ENCODE measurements at places on chromosomes 2 and 18.

DNA sequence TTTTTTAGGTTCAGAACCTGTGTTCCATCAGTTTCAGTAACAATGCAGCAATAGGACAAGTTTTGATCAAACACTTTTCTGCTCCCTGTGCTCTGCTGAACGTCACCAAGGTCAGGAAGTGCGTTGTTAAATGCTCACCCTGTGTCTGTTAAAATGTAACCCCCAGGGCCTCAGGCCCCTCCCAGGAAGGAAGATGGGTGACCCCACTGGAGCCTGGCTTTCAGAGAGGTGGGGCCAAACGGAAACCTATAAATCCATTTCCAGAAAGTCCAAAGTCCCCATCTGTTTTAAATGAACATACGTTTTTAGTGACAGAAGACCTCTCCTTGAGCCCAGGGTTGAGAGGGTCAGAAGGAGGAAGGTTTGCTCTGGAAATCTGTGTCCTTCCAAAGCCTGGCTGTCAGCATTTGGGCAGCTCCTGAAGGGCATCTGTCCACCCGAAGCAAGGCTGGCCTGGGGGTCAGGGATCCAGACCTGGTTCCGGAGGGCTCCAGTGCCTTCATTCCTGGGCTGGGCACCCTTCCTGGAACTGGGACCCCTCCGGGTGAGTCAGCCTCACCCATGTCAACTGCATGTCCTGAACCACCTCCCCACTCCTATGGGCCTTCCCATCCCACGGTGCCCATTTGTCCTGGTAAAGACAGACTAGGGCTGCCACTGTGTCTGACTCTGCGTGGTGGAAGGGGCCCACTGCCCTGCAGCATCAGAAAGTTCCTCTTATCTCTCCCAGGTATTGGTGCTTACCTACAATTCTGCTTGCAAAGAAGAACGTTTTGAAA is 117.4 kb upstream of the COPS8 start:
- no peak for DNase-seq

- no peak for DNase-seq
Observed at GRCh38 chr2:159788253-159788652, 9.8 kb downstream of the CD302 start.

DNA sequence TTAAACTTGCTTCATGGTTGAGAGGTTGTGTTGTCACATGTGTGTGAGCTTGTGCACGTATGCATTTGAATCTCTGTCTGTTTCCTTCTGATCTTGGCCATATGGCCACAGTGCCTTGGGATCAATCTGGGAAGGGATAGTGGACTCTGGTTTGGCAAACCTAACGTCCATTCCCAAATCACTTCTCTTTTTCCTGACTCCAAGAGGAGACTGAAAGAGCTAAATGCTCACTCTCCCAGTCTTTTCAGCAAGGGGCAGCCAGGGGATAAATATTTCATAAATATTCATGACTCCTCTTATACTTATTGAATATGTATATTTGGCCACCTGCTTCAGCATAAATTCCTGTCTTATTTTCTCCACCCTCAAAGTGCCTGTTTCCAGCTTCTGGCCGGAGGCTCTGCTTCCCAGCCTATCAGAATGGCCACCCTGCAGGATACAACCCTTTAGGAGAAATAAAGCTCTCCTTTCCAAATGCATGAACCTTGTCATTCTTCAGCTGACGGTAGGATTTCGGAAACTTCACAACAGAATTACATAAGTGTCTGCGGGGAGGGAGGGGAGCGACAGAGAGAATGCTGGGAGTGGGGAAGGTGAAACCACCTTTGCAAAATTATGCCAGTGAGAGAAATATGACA is 112.2 kb upstream of the COPS8 start:
- DNase-seq: no peak

DNA sequence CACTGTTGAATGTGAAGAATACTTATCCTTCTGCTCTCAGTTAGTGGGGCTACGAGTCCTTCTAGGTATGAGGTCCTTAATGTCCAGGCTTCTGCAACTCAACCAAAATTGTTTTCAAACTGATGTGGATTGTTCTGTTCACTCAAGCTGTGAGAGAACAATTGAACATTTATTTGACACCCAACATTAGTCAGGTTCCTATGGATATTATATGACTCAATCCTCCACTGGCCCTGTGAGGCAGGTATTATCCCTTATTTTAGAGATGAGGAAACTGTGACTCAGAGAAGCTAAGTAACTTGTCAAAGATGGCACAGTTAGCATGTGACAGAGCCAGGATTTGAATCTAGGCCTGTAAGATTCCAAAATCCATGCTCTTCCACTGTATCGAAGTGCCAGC is 1.2 kb upstream of the LYG2 start:
- no peak for DNase-seq

DNA sequence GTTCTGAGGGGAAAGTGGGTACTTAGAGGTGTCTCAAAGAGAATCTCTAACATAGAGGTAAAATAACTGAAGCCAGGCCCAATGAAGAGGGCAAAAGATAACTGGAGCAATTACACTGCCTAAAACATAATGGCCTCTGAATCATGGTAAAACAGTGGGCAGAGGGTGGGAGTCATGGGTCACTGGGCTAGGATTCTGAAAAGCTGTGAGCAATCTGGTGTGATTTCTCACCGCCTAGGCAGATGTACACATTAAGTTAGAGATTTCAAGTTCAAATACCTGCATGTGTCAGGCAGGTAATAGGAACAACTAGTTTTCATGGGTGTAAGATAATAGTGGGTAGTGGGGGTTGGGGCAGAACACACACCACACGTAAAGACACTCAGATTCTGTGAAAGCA is 45.6 kb downstream of the INSIG2 start:
- no peak for DNase-seq

DNA sequence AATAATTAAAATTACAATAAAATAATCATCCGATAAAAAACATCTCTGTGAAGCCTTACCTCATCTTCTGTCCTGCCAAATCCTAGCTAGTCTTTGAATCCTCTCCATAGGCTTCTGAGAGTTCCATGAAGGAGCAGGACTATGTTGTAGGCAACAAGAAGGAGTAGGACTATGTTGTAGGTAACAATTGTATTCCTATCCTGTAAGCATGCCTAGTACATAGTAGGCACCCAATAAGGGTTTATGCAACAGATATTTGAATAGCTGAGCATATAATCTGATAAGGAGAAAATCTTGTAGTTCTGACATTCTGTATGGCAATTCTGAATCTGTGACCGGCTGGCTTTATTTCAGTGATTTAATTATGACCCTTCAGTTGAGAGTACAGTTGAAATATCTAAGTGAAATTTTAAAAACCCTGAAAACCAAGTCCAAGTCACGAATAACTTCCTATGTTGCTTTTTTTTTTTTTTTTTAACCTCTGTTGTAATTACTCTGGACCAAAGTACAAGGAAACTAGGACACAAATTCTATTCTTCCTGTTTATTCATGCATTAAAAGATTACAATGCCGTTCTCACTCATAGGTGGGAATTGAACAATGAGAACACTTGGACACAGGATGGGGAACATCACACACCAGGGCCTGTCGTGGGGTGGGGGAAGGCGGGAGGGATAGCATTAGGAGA is 27.8 kb downstream of the VWA3B start:
- DNase-seq: no peak

GRCh38 chr2:38095079-38095995 is 19.4 kb upstream of the CYP1B1 start:
- no peak for DNase-seq

GRCh38 chr2:153864022-153864421 is 7.7 kb upstream of the GALNT13 start:
- DNase-seq: no peak

GRCh38 chr2:144449028-144449406 is 70.9 kb downstream of the ZEB2 start:
- no peak for DNase-seq

All from NK-92 treated with Interleukin-12 subunit alpha and Interleukin-12 subunit beta, amount 100 ng/mL, for 24 hours (cell line).